Cardiac septum (tissue), 1 donor: ENCODE measurements at places on chromosomes 5 and 9. TPM values are rescaled to one million over a fixed set of nuclear protein-coding genes. Genes with fewer than 3 reads are reported as not detected.
A peak's percentile ranks its signal among the peaks of the same experiment; 100 is the strongest.

DNA sequence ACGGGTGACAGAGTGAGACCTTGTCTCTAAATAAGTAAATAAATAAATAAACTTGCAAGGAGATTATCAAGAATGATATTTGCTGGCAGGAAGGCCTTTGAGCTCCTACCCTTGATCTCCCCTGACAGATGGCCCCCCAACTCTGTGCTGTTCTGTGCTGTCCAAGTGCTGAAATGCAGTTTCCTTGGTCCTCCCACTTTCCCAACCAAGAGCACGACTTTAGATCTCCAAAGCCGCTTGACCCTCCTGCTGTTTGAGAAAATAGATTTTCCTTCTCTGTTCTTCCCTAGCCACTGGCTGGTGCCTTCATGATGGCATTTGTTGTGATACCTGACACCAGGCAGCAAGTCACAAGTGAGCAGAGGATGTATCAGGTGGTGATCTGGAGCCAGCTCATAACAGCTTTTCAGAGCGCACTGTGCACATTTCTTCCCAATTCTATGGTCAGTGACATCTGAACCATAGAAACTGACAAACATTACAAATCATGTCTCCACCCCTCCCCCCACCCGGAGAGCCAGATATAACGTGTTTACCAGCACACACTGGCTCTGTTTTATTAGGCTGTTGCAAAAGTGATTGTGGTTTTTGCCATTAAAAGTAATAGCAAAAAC is 80.0 kb upstream of the PUM3 start:
- DNase-seq: no peak

DNA sequence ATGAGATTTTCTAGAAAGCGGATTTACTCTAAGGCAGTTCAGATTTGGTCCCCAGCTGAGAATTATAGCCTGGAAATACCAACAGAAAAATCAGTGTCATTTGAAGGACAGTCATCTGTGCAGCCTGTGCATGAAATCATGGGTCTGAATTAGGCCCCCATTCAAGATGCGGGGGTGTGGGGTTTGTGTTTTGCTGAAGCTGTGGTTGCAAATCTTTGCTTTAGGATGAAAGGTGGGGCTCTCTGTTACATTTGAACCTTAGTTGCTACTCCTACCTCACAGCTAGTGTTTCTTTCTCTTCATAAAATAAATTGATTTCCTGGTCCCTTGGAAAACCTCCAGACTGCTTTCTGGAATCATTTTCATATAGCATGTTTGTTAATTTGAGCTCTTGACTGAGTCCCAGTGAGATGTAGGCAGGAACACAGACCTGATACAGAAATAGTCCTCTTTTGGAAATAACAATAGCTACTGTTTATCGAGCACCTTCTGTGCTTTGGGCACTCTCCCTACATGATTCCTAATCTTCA is 4.8 kb upstream of the ABL1 start:
- no peak for DNase-seq

DNA sequence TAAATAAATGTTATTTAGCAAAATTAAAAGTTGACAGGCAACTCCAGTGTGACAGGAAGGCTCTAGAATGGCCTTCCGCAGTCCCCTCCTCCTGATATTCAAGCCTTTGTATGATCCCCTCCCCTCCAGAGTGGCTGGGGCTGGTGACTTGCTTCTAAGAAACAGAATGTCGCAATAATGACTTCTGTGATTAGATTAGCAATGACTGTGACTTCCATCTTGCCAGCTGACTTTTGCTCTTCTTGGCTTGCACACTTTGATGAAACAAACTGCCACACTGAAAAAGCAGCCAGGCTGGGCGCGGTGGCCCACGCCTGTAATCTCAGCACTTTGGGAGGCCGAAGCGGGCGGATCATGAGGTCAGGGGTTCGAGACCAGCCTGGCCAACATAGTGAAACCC is 106.5 kb upstream of the LARP1 start:
- DNase-seq: no peak

GRCh38 chr5:23483090-23483489 is 24.3 kb upstream of the PRDM9 start:
- DNase-seq: no peak

The ADRA1B gene
- 4.9 TPM for total RNA-seq

- no peak for DNase-seq
Measured at GRCh38 chr9:72038408-72038807, 22.0 kb downstream of the C9orf57 start.

The ZBTB6 gene
- 6.6 TPM for total RNA-seq

The FAM221B gene
- total RNA-seq: not detected

The VCAN gene
- total RNA-seq: 61.0 TPM

- DNase-seq: no peak
Measured at GRCh38 chr5:144481861-144482260, 311.2 kb downstream of the KCTD16 start.

DNA sequence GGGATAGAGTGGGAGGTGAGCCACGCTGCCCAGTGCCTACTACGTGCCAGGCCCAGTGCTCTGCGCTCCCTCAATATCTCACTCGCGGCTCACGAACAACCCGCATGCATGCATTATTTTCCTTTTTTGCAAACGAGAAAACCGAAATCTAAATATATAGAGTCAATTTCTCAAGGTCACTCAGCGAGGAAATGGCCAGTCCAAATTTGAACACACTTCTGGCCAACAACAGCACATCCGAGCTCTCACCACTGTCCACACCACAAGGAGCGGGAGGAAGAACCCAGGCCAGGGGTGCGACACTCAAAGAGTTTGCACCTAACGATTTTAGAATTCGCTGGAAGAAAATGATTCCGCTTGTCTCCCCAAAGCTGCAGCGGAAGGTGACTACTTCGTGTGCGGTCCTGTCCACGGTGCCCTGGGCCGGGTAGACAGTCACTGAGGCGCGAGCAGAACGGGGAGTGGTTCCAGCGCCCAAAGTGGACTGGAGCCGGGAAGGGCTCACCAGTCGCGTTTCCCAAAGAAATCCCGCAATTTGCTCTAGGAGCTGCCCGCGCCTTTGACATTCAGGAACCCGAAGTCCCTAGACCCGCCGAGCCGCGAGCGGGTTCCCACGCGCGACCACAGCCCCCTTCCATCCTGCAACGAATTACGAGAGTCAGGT is 1.1 kb upstream of the TLX3 start:
- no peak for DNase-seq

DNA sequence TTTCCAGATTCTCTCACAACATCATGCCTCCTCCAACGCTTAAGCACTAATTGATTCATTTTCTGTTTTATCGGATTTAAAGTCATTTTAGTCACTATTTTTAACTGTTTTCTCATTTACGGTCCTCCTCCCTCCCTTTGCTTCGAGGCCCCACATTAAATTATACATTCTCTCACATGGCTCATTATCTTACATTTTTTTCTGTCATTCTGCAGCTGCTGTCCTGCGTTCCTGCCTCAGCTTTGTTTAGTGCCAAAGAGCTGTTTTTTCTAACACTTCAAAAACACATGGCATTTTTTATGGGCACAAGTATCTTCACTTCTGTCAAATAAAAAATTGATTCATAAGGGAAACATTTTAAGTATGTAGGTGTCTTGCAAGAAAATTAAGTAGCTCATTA is 130.1 kb upstream of the FST start:
- DNase-seq: no peak

The PCDHB14 gene
- total RNA-seq: 4.4 TPM

DNA sequence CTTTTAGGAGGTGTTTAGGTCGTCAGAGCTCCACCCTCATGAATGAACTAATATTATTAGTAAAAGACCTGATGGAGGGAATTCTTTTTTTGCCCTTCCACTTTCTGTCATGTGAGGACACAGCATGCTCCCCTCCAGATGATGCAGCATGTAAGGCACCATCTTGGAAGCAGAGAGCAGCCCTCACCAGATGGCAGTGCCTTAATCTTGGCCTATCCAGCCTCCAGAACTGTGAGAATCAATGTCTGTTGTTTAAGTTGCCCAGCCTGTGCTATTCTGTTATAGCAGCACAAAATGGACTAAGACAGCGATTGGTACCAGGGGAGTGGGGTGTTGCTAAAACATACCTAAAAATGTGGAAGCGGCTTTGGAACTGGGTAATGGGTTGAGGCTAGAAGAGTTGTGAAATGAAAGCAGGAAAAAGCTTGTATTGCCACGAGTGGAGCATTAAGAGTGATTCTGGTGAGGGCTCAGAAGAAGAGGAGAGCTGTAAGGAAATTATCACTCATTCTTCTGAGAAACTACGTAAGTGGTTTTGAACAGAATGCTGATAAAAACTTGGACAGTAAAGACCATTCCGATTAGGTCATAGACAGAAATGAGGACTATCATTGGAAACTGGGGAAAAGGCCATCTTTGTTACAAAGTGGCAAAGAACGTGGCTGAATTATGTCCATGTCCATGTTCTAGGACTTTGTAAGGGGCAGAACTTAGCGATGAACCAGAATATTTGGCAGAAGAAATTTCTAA is 28.6 kb downstream of the PTPDC1 start:
- DNase-seq: no peak

The NHP2 gene
- total RNA-seq: 77.2 TPM

The NME5 gene
- total RNA-seq: 2.0 TPM

DNA sequence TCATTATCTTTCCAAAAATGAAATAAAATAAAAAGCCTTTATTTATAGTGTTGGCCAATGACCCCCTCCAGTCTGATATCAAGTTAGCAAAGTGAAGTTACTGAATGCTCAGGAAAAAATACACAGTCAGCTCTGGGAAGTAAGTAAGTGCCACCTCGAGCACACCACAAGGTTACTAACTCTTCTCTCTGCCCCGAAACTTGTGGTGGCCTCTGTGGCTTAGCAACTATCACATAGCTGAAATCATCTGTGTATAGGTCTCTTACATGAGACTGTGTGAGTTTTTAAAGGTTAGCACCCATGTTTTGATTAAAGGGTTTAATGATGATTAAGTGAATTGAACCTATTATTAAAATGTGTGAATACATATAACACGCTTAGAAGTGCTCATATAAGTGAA is 161.4 kb upstream of the KLF4 start:
- no peak for DNase-seq

DNA sequence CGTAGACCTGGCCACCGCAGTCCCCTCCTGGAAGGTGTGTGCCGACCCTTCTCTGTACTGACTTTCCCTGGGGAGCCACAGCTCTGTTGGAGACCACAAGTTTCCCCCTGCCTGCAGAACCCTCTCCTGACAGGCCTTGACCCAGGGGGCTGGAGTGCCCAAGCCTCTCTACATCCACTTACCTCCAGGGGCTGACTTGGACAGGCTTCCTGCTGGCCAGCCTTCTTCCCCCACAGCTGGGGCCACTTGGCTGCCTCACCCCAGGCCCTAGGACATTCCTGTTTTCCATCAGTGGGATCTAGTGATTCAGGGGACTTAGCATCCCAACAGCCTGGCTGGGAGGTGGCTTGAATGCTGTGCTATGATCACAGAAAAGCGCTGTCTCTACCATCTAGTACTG is 23.6 kb downstream of the COL15A1 start:
- peak; percentile 36 for DNase-seq

The SH3GL2 gene
- total RNA-seq: 7.3 TPM

DNA sequence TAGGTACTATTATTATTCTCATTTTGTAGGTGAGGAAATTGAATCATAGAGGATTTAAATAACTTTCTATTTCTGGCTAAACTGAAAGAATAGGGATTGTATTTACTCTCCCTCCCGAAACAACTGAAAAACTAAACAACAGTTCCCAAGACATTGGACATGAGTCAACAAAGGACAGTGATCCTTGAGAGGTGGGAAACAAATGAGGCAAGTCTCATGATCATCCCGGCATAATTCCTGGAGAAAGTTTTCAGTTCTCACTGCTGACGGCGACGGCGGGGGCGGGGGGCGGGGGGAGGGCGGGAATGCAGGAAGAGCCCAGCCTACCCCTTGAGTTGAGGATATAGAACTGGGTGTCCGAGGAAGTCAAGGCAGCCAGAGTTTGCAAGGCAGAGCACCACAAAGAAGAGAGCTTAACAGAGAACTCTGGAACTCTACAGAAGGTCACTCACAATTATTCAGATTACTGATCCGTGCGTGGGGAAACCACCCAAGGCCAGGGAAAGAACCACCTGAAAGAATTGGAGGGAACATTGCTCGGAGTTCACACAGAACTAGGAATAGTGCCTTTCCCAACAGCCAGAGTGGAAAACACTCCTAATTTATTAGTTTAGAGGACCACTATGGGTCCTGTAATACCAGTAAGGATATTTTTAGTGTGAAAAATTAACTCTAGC is 27.4 kb upstream of the WHRN start:
- no peak for DNase-seq

DNA sequence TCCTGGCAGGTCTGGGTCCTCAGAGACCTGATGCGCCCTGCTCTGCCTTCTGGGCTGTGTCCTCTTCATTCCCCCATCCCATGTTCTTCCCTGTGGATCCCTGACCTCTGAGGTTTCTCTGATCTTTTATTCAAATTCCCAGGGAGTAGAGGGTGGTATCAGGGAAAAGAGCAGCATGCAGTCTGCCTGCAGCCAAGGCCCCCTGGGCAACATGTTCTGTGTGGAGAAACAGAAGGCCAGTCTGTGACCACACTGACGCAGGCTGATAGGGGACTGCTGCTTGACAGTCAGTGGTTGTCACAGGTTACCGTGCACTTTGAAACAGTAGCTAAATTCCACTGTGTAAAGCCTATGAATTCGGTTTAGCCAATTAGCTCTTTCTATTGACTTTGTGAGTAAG is 156.6 kb upstream of the IRX2 start:
- DNase-seq: no peak

The DRD1 gene
- total RNA-seq: 0.05 TPM

GRCh38 chr5:81427566-81427965 is 33.6 kb upstream of the ACOT12 start:
- DNase-seq: no peak

The TJP2 gene
- total RNA-seq: 67.0 TPM

GRCh38 chr5:124744170-124744971 is 2.1 kb downstream of the ZNF608 start:
- peak; percentile 83 for DNase-seq

The GRHPR gene
- 102 TPM for total RNA-seq

The TAF11L5 gene
- total RNA-seq: not detected

The TMEM38B gene
- 36.2 TPM for total RNA-seq

The ELOVL7 gene
- total RNA-seq: 0.97 TPM

- DNase-seq: no peak
Measured at GRCh38 chr9:122226142-122226757, 2.5 kb downstream of the LHX6 start.

DNA sequence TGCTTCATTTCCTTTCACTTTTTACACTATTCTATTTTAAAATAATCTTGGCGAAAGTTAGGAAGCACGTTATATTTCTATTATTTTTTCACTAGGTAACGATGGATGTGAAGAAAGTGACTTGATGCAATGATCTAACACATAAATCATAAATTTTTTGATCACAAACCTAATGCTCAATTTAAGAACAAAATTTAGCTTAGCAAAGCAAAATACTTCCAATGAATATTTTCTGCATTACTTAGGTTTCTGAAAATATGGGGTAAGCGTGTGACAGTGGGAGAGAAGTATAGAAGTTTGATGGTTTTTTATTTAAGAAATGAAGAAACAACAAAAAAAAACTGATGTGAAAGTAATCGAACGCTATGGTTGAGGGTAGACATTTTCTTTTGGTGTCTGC is 1528.7 kb upstream of the CDH9 start:
- no peak for DNase-seq

DNA sequence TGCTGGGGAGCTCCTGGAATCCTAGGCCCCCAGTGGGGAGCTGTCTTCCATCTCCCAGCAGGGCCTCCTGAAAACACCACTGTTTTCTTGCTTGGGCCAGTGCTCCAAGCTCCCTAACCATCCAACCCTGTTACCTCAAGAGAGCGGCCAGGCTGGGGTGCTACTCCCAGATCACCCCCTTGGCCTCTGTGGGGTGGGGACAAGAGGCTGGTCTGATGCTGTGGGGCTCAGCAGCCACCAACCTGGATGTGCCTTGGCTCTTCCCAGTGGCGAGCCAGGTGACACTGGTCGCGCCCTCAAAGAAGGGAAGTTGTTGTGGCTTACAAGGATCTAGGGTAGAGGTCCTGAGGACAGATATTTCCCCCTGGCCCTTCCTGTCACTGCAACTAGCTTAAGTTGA is 49.0 kb downstream of the SECISBP2 start:
- DNase-seq: no peak

The TRAF1 gene
- 2.4 TPM for total RNA-seq
